NCI-H1092 (cell line): ENCODE measurements at places on chromosomes 5 and 9.

- DNase-seq, result no peak
Observed at GRCh38 chr5:139605887-139606286, 42.3 kb upstream of the CXXC5 start.

- no peak for DNase-seq
Observed at GRCh38 chr9:117929868-117930267, 225.7 kb downstream of the TLR4 start.

- DNase-seq, result no peak
Observed at GRCh38 chr5:4255441-4255840, 659.8 kb downstream of the IRX1 start.

DNA sequence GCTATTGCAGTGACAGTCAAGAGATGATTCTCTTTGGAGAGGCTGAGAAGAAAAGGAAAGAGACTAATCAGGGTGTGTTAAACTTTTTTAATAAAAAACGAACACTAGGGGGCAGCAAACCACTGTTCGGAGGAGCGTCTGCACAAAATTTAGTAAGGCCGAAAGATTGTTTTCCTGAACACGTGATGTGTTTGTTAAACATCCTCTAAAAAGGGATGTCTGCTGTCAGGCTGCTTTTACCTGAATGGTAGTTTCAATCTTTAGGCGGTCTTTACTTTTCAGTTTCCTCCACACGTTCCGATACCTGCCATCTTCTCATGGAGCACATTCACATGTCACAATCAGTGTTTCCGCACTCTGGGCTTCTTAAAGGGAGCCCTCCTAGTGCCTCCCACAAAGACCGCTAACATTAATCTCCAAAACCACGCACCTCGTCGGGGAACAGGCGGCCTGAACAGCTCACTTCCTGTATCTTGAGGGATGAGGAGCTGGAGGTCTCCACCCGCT, 125.2 kb downstream of the GPBP1 start:
- no peak for DNase-seq

DNA sequence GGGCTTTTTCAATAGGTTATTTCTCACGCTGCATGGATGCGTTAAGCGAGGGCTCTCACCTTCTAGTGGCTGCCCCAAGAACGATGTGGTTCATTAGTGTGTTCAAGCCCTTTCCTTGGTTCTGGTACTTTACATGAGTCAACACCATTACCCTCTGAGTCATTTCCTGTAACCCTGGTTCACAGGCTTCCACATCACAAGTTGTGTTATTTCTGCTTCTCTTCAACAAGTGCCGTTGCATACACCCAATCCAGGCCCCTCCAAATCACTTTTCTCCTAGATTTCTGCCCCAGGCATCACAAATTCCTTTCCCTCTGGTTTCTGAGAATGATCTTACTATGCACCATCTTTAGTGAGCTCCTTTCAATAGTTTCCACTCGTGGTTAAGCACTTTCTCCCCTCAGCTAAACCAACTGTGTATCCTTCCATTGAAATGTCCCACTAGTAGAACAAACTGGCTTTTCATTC, 69.5 kb upstream of the RAD23B start:
- no peak for DNase-seq

DNA sequence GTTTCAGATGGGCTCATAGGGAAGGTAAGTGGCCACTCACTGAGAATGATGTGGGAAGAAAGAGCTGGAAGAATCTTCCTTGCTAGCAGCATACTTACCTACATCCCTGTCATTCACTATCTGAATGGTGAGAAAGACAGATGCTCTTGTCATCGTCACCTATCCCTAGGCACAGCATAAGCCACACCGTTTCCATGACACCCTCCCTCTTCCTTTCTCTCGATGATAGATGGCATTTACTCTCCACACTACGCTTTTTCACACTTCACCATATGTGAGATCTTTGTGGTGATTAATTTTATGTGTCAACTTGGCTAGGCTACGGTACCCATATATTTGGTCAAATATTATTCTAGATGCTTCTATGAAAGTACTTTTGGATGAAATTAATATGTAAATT, 44.4 kb upstream of the FER start:
- DNase-seq, result no peak

- DNase-seq, result no peak
Observed at GRCh38 chr9:117815948-117816347, 111.7 kb downstream of the TLR4 start.

DNA sequence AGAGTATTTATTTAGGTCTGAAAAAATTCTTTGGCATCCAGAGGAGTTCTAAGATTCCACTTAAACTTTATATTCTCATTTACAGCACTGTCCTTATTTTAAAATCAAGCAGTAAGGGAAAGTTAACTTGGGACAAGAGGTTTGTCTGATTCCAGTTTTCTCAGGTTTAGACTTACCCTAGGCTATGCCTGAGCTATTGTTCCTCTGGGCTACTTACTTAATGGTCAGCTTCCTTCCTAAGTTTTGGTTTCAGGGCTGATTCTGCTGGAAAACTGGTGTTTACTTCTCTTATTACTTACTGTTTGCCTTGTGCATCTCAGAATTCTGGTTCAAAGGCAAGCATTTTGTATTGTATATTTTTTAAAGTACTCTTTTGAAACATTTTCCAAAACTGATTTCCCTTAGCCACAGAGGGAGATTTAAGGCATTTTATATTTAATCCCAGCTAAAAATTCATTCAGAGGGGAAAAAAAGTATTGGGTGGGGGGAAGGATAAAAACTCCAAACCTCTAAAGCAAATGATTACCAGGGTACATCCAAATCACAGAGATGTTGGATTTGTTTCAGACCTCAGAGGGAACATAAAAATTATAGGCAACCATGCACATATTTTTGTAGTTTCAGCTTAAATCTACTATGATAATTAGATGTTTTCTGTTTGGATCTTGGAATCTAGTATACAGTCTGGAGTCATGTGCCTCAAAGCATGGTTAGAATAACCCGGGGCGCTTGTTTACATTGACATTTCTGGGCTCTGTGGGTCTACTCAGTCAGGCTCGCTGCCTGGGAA, 290.0 kb downstream of the ARHGAP26 start:
- no peak for DNase-seq

- DNase-seq, result no peak
Observed at GRCh38 chr5:67149951-67150523, 46.6 kb downstream of the CD180 start.

GRCh38 chr5:15354021-15354420, 146.0 kb upstream of the FBXL7 start:
- no peak for DNase-seq

DNA sequence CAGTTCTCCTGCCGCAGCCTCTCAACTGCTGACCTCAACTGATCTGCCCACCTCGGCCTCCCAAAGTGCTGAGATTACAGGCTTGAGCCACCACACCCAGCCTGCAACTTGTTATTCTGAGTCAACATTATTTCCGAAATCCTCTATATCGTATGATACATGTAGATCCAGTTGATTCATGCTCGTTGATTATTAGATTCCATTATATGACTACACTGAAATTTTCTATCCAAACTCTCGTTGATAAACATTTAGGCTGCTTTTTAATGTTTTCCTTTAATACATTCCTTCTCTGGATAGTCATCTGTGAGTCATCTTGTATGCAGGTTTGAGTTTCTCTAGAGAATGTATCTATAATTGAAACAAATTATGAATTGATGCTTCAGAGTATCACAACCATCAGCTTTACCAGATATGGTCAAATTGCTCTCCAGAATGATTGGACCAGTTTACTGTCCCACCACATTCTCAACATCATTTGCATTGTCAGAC, 4.1 kb downstream of the CDK7 start:
- no peak for DNase-seq

DNA sequence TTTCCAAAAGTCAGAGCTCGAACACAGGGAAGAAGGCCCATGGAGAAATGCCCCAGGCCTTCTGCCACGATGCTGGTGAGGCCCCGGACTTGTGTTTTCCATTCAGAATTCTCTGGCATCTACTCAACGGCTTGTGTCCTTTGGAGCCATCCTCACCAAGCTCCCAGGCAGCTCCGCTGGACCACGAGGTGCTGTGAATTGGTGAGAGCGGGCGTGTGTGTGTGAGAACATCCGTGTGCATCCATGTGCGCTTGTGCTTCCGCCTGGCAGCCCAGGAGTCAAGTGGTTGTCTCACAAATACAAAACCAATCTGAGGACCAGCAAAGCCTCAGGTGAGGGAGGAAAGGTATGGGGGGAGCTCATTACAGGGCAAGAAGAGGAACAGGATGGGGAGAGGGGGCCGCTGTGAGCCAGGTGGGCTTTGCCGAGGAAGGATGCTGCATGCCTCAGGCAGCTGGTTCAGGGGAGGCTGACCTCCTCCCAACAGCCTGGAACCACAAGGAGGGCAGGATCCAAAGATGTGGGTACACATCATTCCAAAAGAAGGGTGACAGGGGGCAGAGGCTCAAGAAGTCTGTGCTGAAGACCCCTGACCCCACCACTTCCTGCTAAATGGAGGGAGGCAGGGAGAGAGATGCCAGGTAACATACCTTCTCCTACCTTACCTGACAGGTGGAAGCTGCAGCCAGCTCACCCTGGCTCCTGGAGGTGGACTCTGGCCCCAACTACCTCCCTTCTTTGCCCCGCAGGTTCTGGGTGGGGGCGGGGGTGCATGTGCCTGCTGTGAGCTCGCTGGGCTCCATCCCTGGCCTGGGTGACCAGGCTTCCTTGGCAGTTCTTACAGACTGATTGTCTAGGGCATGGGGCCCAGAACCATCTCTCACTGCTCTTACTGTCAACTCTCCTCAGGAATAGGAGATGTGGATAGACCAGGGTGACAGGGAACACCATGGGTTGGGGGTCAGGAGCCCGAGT, 196.3 kb downstream of the PAX5 start:
- no peak for DNase-seq
